ENCODE measurements at places on chromosomes 3 and 15. TPM values are rescaled to one million over a fixed set of nuclear protein-coding genes. Genes with fewer than 3 reads are reported as not detected.
A peak's percentile ranks its signal among the peaks of the same experiment; 100 is the strongest.

SV2B gene
- total RNA-seq: not detected

ACAN gene
- total RNA-seq: not detected

MYLK gene
- total RNA-seq: 52.1 TPM

PLSCR5 gene
- total RNA-seq: not detected

GRCh38 chr15:33194704-33195670 lies at the start of gene FMN1:
TSS of gene FMN1 (minus strand) at chr15:33194714. CDS start at chr15:33154914, 39,800 bp downstream.
- DNase-seq: peak; percentile 84

GRCh38 chr3:171157286-171157685 lies 130.8 kb upstream of the SLC2A2 start:
- DNase-seq: no peak

DNA sequence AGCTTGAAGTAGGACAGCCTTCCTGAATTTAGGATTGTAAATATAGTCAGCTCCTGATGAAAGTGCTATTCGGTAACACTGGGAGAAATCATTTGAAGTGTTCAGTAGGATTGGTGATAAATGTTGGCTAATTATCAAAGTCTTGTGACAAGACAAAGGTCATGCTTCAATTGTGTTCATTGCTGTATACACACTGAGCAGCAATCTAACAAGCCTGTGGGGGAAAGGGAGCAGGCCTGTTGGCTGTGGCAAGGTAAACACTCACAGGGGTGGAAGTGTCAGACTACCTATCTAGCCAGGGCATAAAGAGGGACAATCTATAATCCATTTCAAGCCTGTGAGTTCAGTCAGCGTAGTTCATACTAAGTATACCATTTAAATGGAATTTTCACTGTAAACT lies 111.0 kb upstream of the MANF start:
- no peak for DNase-seq

DNA sequence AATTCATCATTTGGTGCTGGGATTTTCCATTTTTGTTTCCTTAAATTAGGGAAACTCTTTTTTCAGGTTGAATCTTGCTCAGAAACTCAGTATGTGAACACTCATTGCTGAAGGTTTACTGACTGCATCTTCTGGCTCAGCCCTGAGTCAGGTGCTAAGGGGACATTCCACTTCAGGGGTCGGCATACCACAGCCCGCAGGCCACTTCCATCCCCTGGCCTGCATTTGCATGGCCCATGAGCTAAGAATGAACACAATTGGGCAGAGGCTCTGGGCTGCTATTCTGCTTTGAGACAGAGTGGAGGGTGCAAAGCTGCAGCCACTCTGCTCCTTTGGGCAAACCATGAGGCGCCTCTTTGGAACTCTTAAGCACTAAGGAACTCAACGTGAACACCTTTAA lies 165.0 kb downstream of the FEZF2 start:
- DNase-seq: no peak

GRCh38 chr3:135106445-135106844 lies 311.4 kb downstream of the EPHB1 start:
- no peak for DNase-seq

DNA sequence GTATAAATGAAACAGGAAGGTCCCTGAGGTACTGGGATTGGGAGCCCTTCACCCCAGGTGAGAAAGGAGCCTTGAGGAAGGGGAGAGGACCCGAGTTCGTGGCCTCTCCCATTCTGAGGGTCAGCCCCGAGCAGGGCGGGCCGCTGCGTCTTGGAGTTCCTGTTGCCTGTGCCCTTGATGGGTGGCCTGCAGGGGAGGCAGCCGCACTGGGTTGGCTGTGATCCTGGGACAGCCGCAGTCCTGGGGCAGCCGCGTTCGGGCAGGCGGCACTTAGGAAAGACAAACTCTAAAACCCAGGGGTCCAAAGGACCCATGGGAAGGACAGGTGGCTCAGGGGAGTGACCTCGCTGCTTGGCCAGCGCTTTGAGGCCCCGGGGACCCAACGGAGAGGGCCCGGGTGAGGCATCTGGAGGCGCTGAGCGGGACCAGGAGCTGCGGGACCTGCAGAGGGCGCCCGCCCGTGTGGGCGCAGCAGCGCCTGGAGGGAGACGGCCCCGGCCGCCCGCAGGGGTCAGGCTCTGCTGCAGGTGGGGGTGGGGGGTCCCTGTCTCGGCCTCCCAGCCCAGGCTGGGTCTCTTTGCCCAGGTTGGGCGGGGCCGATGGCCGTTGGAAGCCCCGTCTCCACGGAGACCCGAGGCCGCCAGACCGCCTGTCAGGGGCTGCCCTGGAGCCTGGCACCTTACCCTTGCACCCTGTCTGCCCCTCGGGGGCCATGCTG lies 65.1 kb downstream of the HMCES start:
- DNase-seq: peak; percentile 30

DNA sequence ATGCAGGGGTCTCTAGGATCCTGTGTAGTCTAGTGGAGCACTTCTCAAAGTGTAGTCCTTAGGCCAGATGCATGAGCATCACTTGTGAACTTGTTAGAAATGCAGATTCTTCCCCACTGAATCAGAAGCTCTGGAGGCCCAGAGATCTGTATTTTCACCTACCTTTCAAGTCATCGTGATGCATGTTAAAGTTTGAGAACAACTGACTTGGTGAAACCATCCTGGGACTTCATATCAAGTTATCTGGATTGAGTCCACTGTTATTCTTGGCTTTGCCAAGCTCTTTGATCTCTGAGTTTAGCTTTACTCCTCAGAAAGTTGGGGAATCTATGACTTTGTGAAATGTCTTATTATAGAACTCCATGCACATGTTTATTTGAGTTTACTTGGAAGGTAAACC lies 78.5 kb downstream of the ARNT2 start:
- DNase-seq: no peak

GRCh38 chr3:36740787-36741186 lies 23.6 kb downstream of the DCLK3 start:
- no peak for DNase-seq

- DNase-seq: no peak
Measured at GRCh38 chr3:151075869-151076562, 9.4 kb upstream of the MED12L start.

DNA sequence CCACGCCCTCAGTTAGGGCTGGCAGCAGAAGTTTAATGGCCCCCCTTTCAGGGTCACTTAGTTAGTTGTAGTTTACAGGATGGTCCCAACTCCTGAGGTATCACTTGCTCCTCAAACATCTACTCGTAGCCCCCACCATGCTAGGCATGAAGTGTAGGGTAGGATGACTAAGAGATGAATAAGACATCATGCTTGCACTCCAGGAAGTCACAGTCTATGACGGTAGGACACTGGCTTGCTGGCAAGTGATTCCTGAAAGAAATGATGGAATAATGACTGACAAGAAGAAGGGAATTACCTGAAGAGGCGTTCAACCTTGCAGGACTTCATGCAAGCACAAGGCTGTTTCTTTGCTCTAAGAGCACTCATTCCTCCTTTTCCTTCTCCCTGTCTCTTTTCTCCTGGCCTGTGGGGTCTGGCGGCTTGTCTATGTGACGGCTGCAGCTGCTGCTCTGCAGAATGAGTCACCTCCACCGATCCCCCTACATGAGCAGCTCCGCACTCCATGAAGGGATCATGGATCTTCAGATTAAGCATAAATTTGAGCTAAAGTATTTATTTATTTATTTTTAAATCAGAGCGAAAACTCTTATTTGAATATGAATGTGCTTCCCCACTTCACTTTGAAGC lies 82.9 kb upstream of the BOC start:
- DNase-seq: no peak

DNA sequence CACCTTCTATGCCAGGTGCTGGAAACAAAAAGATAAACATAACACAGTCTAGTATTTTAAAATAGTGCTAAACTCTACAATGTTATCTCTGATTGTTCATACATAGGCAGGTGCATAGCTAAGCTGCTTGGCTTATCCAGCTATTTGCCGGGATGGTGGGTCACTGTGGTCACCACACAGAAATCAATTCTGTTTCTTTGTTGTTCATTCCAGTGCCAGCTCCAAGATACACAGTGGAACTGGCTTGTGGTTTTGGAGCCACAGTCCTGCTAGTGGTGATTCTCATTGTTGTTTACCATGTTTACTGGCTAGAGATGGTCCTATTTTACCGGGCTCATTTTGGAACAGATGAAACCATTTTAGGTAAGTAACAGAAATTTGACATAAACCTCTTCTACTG lies 130.2 kb downstream of the IL1RAP start:
- no peak for DNase-seq

DNA sequence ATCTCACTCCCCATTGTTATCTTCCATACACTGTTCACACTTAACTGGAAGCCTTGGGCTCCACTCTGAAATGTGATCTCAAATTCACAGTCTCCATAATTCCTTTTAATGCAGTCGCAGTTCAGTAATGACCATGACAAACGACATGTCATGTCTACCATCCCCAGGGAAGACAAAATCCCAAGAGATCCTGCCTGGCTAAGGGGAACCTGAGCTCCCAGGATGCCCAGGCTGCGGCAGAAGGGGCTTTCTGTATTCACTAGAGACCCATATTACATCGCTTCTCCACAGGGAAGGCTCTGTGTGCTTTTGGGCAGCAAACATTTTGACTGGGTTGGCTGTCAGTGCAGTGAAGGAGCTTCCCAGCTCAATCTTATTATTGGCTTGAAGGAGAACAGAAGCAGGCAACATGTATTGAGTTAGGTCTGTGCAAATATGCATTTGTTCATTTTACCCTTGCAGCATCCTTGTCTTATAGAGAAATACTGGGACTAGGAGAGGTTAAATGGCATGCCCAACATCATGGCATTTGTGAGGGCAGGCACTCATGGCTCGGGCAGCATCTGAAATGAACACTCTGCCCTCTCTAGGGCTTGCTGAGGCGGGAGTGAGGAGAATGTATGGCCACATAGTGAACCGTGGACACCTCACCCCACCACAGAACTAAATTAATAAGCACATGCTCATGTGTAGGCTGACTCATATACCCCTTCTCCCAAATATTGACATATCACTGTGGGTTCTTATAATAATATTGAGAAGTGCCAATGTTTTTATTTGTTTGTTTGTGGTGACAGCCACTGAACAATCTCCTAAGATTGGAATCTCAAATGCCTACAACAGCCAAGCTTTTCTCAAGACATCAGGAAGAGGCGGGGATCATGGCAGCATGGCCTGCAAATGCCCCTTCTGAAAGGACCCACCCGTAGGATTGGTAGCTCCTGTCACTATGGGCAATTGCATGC lies 141.6 kb upstream of the FOXB1 start:
- no peak for DNase-seq

DNA sequence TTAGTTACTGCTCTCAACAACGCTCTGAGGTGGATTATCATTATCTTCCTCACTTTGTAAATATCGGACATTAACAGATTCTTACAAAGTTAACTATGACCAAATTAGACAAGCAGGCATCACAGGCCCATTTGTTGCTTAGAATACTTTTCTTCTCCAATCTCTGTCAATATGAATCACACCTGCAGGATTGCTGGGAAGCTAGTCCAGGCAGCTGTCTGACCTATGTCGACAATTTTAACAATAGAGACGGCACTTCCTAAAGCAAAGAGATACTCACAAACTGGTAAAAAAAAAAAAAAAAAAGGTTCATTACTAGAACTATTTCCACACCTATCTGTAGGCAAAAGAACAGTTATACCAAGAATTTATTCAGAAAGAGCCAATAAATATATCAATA lies 85.3 kb downstream of the DPH6 start:
- DNase-seq: no peak

DNA sequence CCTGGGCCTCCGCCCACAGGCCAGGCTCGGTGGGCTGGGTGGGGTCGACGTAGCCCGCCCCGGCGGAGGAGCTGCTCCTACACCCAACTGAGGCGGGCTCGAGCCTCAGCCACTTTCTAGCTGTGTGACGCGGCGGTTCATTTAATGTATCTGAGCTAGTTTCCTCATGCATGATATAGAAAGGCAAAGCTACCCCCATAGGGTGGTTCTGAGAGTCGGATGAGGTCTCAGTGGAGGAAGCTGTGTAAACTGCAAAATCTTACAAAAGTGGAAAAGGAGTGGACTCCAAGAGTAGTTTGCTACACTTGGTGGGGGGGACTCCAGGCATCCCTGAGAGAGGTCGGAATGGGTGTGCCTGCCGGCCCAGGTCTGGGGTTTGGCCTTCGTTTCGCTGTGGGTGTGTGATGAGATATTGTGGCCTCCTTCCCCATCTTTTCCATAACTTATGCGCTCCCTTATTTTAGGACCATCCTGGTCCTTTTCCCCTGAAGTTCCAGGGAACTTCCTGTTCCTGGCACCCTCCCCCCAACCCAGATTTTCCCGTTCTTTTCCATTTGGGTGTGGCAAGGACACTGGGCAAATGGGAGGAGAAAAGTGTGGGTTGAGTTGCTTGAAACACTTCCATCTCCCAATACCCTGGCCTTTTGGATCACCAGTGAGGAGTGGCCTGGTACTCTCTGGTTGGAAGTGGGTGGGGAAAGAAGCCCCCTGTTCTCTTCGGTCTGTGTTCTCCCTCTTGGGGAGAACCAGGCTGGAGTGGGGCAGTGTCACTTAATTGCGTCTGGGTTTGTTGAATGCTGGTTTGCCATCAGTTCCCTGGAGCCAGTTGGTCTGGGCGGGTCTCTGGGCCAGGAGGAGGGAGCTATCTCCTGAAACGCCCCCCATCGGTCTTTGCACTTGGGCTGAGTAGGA lies 1.1 kb downstream of the PDIA5 start:
- DNase-seq: no peak

DNA sequence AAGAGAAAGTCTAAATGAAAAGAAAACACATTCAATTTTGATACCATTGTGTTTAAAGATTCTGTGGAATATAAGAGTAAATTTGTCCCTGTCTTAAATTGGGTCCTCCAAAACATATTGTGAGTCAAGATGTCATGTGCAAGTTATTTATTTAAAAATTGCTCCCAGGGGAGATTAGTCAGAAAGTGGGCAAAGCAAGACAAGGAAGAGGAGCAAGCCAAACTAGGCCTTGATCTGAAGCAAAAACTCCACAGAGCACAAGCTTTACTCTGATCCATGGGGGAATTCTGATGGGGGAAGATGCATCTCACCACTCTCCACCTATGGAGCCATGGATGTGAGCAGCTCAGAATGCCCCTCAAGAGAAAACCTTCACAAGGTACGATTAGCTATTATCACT lies 342.8 kb upstream of the IL12A start:
- no peak for DNase-seq

DNA sequence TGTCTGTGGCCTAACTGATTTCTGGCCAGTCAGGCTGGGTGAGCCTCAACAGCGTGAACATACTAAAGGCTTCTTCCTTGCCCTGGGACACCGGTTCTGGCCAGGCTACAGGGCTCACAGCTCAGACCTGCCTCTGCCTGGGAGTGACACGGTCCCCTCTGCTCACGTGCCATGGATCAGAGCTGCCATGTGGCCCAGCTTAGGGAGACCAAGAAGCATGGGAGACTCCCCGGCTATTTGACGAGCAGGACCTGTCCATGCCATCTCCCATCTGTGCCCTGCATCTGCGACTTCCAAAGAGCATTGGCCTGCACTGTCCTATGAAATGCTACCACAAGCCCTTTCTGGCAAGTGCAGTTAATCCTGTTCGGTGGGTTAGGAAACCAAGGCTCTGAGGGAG lies 57.4 kb downstream of the APBA2 start:
- DNase-seq: no peak

DNA sequence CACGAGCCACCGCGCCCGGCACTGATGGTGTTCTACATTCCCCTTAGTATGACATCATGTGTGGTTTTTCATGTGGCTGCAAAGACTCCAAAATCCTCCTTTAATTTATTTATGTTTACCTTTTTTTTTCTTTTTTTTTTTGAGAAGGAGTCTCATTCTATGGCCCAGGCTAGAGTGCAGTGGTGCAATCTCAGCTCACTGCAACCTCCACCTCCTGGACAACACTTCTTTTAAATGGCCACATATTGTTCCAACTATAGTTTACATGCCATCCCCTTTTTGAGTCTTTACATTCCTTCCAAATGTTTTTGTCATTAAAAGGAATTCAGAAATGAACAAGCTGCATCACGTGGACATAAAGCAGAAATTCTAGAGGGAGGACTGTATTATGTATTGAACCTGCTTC lies 10.3 kb upstream of the CDV3 start:
- no peak for DNase-seq

- no peak for DNase-seq
Measured at GRCh38 chr15:89179966-89180875, 41.2 kb downstream of the RLBP1 start.
